Fibroblast of villous mesenchyme (primary cell): ENCODE measurements at places on chromosomes 3 and 15. TPM values are rescaled to one million over a fixed set of nuclear protein-coding genes. Genes with fewer than 3 reads are reported as not detected.

The C3orf85 gene
- total RNA-seq = not detected in 2 replicates

DNA sequence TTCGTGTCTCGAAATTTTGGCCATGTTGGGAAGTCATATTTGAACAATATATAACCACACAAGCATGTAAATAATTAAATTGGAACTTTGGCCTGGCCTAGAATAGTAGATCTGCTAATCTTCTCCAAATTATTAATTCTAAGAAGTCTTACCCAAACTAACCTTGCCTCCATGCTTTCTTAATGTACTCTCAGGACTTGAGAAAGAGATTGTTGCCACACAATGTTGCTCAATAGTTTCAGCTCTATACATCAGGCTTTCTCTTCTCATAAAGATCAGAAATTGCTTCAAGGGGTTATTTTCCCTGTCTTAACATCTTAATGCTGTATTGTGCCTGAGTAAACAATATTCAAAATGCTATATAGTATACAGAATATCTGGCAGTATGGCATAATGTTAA is 202.7 kb upstream of the LRIG1 start:
- peak; percentile 57 for DNase-seq

GRCh38 chr3:148631124-148631903 is 66.4 kb upstream of the AGTR1 start:
- peak; percentile 3 for DNase-seq

GRCh38 chr15:42149493-42150218 is 6.8 kb downstream of the PLA2G4F start:
- no peak for DNase-seq

GRCh38 chr3:172751175-172751704 is 714 bp downstream of the ECT2 start:
- DNase-seq = peak; percentile 48
